ENCODE measurements at places on chromosomes 3 and 15. TPM values are rescaled to one million over a fixed set of nuclear protein-coding genes. Genes with fewer than 3 reads are reported as not detected.

- H3K4me3 ChIP-seq, result no peak overlapping the region
- no peak overlapping the region for H3K27ac ChIP-seq
- no peak for DNase-seq
- H3K36me3 ChIP-seq, result no peaks in the 10 kb centered on the region
Measured at GRCh38 chr3:123805504-123805903, 78.6 kb downstream of the MYLK start.

The GOLGA6D gene
- 0.19 TPM for total RNA-seq

- peaks cover 7% of the 10 kb centered on the region for H3K27me3 ChIP-seq
- no peak overlapping the region for H3K27ac ChIP-seq
- H3K36me3 ChIP-seq, result no peaks in the 10 kb centered on the region
- H3K4me1 ChIP-seq, result no peaks in the 10 kb centered on the region
- H3K4me3 ChIP-seq, result no peak overlapping the region
Measured at GRCh38 chr3:11989383-11990038, 14.7 kb upstream of the SYN2 start.

DNA sequence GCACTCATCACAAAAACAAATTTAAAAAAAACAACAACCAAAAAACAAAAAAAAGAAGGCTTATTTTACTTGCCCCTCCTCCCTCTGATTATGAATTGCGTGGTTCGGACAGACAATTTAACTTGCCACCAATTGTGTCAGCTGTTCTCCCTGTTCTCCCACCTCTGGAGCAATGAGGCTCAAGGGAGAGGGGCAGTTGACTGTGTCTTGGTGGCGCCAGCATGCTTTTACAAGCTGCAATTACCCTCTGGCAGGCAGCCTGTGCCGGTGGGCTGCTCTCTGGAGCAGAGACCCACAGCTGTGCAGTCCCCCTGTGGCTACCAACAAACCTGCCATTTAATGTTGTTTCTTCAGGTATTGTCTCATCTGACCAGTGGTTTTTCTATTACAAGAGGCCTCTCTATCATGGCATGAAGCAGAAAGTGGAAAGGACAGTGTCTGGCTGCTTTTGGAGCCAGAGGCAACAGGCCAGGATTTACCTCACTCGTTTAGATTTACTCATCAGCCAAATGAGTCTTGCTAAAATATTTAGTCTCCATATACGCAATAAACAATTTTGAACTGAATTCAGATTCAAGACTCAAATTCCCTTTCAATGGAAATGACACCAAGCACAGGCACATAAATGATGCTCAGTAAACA, 192.0 kb upstream of the TPRG1 start:
- H3K36me3 ChIP-seq, result no peaks in the 10 kb centered on the region
- no peaks in the 10 kb centered on the region for H3K4me1 ChIP-seq
- no peak overlapping the region for H3K4me3 ChIP-seq
- no peak for DNase-seq
- H3K27me3 ChIP-seq, result peaks cover 4% of the 10 kb centered on the region
- no peak overlapping the region for H3K27ac ChIP-seq

GRCh38 chr3:143506190-143506589, 342.1 kb downstream of the SLC9A9 start:
- no peak overlapping the region for H3K4me3 ChIP-seq
- no peak for DNase-seq
- H3K36me3 ChIP-seq, result no peaks in the 10 kb centered on the region
- H3K27ac ChIP-seq, result no peak overlapping the region
- no peaks in the 10 kb centered on the region for H3K27me3 ChIP-seq

GRCh38 chr3:186679151-186679550, 13.3 kb downstream of the HRG start:
- no peak overlapping the region for H3K4me3 ChIP-seq
- no peaks in the 10 kb centered on the region for H3K4me1 ChIP-seq
- H3K27me3 ChIP-seq, result peaks cover 35% of the 10 kb centered on the region
- no peaks in the 10 kb centered on the region for H3K36me3 ChIP-seq

GRCh38 chr3:119562307-119562961, 3.0 kb upstream of the CD80 start:
- no peak for DNase-seq
- no peaks in the 10 kb centered on the region for H3K4me1 ChIP-seq
- H3K36me3 ChIP-seq, result no peaks in the 10 kb centered on the region
- H3K4me3 ChIP-seq, result no peak overlapping the region

The PLSCR2 gene
- total RNA-seq, result not detected

DNA sequence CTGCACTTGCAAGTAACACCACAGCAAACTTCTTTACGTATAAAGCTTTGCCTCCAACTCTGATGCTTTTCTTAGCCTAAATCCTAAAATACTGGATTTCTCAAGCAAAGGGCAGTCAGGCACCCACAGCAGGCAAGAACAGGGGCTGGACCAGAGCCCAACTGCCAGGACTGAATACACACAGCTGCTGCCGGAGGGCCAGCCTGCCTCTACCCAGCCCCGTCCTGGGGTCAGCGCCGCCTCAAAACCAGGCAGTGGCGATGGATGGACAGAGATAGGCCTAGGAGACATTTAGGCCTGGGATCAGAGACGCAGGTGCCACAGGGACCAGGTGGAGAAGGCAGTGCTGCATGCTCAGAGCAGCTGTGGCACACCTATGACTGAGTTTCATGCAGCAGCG, 47.6 kb upstream of the SEC61A1 start:
- H3K27ac ChIP-seq, result no peak overlapping the region
- H3K4me3 ChIP-seq, result no peak overlapping the region
- peaks cover 4% of the 10 kb centered on the region for H3K4me1 ChIP-seq
- DNase-seq, result no peak

- no peak overlapping the region for H3K27ac ChIP-seq
- no peaks in the 10 kb centered on the region for H3K27me3 ChIP-seq
- no peak for DNase-seq
Measured at GRCh38 chr3:183061391-183062172, 37.7 kb downstream of the MCCC1 start.

The STARD5 gene
- 15.1 TPM for total RNA-seq

DNA sequence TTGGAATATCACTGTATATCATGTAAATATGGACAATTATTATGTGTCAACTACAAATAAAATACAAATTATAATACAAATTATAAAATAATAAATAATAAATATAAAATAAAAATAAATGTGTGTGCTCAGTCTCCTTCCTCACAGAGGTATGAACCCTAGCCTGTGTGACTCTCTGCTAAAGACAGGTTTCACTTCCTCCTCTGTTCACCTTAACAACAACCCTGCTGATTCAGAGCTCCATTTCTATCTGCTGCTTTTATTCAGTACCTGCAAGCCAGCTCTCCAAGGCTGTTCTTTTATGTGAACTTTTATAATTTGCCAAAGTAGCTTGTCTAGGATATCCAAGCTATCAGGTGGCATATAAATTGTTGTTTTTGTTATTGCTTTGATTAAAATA, 610.7 kb upstream of the GRM7 start:
- peaks cover 21% of the 10 kb centered on the region for H3K4me1 ChIP-seq
- DNase-seq, result no peak
- H3K27ac ChIP-seq, result no peak overlapping the region
- no peak overlapping the region for H3K4me3 ChIP-seq
- no peaks in the 10 kb centered on the region for H3K27me3 ChIP-seq
